IMR-90 (cell line): ENCODE measurements at places on chromosomes 7 and 10.

GRCh38 chr10:3426190-3426845 lies 253.7 kb upstream of the PITRM1 start:
- peak; percentile 82 for DNase-seq

GRCh38 chr7:137983323-137984008 lies 18.4 kb downstream of the CREB3L2 start:
- no peak for DNase-seq

DNA sequence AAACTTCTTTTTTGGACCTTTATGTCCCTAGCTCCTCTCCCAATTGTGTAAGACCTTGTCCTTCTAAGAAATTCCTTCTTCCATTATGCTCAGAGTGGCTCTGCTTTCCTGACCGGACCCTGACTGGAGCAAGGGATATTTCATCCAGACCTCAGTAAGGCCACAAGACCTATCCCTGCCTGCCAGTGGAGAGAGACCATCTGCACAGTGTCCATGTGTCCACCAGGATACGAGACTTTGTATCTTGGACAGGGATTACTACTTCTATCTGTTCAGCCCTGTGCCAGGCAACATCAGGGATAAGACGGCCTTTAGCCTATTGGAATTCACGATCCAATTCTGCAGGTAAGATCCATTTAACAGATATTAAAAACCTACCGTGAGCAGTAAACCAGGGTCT lies 7.2 kb upstream of the ATOH7 start:
- no peak for DNase-seq

DNA sequence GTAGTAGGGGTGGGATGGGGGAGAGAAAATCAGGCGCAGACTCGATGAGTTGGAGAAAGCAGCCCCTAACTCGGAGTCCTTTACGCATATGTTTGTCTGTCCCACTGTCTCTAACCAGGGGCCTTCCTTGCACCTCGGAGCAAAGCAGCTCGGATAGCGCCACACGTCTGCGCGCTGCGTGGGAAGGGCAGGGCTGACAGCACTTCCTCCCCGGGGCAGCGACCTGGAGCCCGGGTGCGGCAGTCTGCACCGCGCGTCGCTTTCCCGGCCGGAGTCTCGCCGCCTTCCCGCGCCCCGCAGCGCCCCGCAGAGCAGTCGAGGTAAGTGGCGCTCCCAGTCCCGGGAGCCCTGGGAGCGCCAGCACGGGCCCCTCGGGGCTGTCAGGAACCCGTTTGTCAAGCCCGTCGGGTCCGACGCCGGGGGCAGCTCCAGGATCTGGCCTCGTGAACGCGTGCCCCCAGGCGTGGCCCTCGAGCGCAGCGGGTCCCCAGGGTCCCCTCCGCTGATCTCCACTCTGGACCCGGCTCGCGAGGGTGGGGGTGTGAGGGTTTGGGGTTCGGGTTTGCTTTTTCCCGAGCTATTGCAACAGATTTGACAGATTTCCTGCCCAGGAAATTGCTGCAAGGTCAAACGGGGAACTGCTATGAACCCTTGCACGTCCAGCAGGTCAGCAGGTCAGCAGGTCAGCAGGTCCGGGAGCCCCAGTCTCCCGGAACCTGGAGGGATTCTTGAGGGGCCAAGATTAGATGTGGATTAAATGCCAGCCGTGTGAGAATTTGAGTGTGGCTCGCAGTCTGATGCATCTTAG lies 597 bp downstream of the APBB1IP start:
- DNase-seq, result no peak

- no peak for DNase-seq
These were observed 400.3 kb upstream of the ADARB2 start for GRCh38 chr10:2137549-2138174.

DNA sequence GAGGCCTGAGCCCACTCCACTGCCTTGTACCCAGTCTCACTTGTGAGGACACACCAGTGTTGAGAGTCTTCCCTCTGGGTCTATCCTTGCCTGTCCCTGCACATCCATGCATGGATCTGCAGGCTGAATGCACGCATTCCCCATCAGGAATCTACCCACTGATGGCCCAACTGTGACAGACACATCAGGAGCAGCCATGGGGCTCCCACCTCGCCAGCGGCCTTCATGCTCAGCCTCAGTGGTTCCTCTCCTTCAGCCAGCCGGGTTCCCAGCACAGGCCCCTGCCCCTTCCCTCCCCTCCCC lies 21.3 kb downstream of the ANTXRL start:
- no peak for DNase-seq

GRCh38 chr7:129635300-129636029 lies 23.9 kb downstream of the NRF1 start:
- peak; percentile 86 for DNase-seq

GRCh38 chr10:55287346-55287745 lies 486.3 kb upstream of the PCDH15 start:
- no peak for DNase-seq

DNA sequence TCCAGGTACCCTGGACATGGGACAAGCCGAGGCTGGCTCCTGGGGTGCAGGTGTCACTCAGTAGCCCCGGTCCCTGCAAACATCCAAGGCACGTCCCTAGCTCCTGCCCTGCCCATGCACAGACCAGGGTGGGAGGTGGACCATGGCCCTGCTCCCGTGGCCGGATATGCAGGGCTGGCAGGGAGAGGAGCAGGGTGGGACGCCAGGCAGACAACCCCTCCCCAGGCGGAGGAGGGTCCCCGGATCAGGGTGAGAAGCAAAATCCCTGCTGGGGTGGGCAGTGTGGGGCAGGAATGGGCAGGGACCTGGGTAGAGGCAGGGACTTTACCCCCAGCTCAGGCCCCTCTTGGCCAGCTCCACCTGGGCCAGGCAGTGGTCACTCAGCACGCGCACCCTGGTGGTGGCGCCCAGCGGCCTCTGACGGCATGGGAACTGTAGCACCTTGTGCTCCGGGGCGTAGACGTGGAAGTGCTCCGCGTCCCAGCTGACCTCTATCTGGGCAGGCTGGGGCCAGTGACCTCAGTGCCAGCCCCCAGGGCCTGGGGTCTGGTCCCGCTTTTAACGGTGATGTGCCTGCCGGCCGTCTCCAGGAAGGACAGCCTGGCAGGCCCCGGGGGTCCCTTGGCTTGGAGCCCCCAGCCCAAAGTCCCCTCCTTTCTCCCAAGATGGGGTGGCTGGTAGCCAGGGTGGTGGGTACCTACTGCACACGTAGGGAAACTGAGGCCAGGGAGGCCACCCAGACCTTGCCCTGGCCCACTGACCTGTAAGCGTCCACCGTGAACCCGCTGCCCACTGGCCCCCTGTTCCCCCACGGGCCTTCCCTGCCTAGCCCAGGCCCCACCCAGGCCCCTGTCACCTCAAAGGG lies 1.2 kb downstream of the GRIFIN start:
- DNase-seq, result no peak

- DNase-seq, result no peak
These were observed 3.2 kb upstream of the ZNF775 start for GRCh38 chr7:150375662-150376521.

GRCh38 chr7:154767142-154767541 lies 235.8 kb downstream of the PAXIP1 start:
- no peak for DNase-seq

DNA sequence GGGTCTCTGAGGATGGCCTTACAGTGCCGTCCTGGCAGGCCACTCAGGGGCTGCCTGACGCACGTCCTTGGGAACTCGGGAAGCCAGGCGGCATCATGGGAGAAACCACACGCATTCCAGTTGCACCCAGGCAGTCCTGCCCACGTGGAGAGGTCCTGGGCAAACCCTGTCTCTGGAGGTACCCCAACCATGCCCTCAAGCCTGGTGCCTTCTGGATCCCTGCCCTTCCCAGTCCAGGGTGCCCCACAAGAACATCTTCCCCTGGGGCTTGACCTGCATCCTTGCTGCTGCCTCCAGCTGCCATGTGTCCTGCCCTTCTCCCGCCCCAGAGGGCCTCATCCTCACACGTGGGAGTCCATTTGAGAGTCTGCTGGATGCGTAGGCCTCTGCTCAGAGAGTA lies 200.3 kb upstream of the PPP2R2D start:
- no peak for DNase-seq

- DNase-seq, result no peak
These were observed 230.0 kb downstream of the ADAM12 start for GRCh38 chr10:126158133-126158892.

GRCh38 chr7:115070311-115070710 lies 148.4 kb downstream of the MDFIC start:
- DNase-seq, result no peak

GRCh38 chr10:22986771-22987542 lies 59.1 kb downstream of the ARMC3 start:
- DNase-seq, result peak; percentile 38

- no peak for DNase-seq
These were observed 25.7 kb downstream of the ABI1 start for GRCh38 chr10:26835025-26835424.
